Uterus (tissue), 4 donors: ENCODE measurements at places on chromosomes 3 and 15. TPM values are rescaled to one million over a fixed set of nuclear protein-coding genes. Genes with fewer than 3 reads are reported as not detected.

DNA sequence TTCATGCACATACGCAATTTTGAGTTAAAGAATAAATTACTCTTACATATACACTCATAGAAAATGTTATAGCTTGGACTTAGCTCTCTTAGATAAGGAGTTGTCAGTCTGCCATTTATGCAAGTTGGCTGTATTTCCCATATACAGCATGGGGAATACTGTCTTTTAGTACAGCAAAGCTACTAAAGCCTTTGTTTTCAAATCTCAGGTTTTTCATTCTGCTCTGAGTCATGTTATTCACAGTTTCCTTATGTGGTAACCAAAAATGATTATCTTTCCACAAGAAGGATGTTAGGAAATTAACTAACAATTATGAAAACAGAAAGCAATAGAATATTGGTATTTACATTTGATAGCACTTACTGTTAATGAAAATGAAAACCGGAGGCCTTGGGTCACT, 4.3 kb upstream of the TIPARP start:
- DNase-seq = no peak

GRCh38 chr15:50128266-50128665, 9.2 kb upstream of the ATP8B4 start:
- DNase-seq = no peak

- no peak for DNase-seq
These were observed 39.0 kb downstream of the SLC25A36 start for GRCh38 chr3:140980663-140981062.

COL7A1 gene
- total RNA-seq = 0.88 TPM

GRCh38 chr3:29203851-29204250, 77.0 kb upstream of the RBMS3 start:
- DNase-seq = no peak

DNA sequence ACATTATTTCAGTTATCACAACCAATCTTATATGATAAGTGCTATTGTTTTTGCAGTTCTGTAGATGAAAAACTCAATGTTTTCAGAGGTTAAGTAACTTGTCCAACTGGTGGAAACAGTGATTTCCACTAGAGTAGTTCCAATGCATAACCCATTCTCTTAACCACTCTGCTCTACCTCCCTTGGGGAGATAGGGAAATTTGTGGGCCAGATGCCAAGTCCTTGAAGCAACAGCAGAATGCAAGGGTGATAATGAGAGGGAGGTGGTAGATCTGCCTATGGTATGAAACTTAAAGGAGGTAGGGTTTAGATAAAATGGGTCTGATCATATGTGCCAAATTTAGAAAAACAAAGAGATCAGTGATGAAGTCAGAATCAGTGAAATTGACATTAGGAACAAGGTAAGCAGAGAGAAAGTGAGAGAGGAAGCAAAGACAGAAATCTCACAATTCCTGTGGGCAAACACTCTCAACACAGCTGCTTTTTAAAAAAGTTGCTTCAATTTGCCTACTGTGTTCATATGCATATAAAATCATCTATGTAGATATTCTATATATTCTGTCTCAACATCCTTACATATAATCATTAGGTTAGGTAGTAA, 50.5 kb upstream of the UBP1 start:
- no peak for DNase-seq

DNA sequence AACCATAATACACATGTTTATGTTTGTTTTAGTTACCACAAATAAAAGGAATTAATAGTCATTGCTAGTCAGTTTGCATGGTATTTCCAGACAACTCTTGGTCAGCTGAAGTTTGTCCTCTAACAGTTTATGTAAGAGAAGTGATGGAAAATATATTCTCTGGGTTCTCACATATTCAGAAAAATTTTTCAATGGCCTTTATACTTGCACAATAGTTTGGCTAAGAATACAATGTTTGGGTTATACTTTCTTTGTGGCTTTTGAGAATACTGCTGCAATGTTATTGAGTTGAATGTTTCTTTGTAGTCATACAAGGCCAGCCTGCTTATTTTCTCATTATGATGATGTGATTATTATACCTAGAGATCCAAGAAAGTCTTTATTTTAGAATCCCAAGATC, 133.9 kb downstream of the RAP2B start:
- DNase-seq = no peak
